Osteocyte (in vitro differentiated cells): ENCODE measurements at places on chromosomes 12 and 14. TPM values are rescaled to one million over a fixed set of nuclear protein-coding genes. Genes with fewer than 3 reads are reported as not detected.

GRCh38 chr14:79511146-79511545 lies 700.2 kb downstream of the DIO2 start:
- H3K27ac ChIP-seq: no peak overlapping the region
- no peaks in the 10 kb centered on the region for H3K36me3 ChIP-seq
- no peaks in the 10 kb centered on the region for H3K27me3 ChIP-seq
- peaks cover 28% of the 10 kb centered on the region for H3K4me1 ChIP-seq
- no peak for DNase-seq

DNA sequence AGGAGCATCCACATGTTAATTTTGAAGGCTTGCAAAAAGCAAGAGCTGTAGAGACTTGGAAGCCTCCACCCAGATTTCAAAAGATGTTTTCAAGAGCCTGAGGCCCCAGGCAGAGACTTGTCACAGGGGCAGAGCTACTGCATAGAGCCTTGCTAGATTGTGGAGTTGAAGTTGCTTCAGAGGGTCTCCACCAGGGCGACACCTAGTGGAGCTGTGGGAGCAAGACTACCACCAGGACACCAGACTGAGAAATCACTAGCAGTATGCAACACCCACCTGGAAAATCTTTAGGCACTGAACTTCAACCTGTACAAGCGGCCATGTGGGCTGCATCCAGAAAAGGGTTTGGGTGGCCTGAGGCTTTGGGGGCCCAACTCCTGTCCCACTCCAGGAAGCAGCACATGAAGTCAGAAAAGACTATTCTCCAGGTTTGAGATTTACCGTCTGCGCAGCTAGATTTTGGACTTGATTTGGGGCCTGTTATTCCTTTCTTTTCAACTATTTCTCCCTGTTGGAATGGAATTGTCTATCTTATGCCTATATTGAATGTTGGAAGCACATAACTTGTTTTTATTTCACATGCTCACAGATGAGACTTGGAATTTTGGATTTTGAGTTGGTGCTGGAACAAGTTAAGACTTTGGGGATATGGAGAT lies 508.6 kb downstream of the FLRT2 start:
- H3K27me3 ChIP-seq: no peaks in the 10 kb centered on the region
- no peak for DNase-seq
- H3K27ac ChIP-seq: no peak overlapping the region
- H3K4me3 ChIP-seq: no peak overlapping the region
- H3K4me1 ChIP-seq: no peaks in the 10 kb centered on the region

The KCNC2 gene
- not detected in 2 replicates for total RNA-seq

The CCDC196 gene
- total RNA-seq: not detected in 2 replicates

GRCh38 chr14:68577802-68578541 lies 214.9 kb downstream of the ZFP36L1 start:
- no peak for DNase-seq
- H3K27ac ChIP-seq: peak overlapping the region; percentile 87
- no peak overlapping the region for H3K4me3 ChIP-seq
- peaks cover 46% of the 10 kb centered on the region for H3K4me1 ChIP-seq
- no peaks in the 10 kb centered on the region for H3K36me3 ChIP-seq
- no peaks in the 10 kb centered on the region for H3K27me3 ChIP-seq

DNA sequence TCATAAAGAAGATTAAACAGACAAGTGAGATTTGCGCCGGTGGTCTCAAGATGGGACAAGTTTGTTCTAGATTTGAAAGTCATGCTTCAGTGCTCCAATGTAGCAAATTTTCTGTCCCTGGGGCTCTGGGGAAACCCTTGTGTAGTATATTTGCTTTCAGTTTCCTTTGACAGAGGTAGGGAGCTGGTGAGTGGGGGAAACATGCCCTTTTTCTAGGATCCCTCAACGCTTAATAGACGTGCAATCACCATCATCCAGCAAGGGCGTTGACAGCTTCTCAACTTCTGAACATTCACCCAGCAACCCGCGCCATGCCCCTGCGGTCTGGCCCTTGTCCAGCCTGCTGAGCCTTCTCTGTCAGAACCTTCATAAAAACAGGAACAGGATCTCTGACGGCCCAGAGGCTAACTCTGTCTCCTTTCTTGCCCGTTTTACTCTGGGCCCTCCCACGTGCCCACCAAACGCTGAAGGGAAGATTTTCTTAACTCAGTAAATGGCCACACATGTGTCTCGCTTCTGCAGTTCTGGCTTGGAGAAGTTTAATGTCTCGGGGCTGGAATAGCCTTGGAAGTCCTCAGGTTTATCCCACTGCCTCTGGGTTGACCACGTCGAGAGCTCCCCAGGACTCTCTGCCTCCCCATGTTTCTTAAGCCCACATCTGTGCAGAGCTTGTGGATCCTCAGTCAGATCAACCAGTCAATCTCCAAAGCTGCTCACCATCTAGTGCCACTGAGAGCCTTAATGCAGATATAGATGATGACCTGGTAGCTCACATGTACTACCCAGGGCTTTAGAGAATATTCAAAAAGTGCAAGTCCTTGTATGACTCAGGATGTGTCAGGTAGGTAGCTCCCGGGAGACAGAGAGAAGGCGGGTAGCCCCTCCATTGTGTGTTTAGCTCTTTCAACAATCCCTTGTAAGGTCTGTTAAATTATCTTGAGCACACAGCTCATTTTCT lies 58.1 kb upstream of the CCND2 start:
- peak; percentile 57 for DNase-seq
- peaks cover 8% of the 10 kb centered on the region for H3K27me3 ChIP-seq
- no peaks in the 10 kb centered on the region for H3K4me1 ChIP-seq
- H3K36me3 ChIP-seq: no peaks in the 10 kb centered on the region

DNA sequence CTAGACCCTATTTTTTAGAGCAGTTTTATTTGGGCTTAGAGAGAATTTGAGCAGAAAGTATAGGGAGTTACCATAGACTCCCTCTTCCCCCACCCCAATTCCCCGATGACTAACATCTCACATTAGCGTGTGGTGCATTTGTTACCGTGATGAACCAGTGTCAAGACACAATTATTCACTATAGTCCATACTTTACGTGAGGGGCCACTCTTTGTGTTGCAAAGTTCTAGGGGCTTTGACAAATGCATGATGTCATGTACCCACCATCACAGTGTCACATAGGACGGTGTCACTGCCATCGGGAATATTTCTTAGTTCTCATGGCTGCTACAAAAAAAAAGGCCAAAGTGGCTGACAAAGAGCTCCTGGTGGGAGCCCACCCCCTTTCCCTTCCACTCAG lies 119.1 kb downstream of the PHETA1 start:
- H3K4me3 ChIP-seq: no peak overlapping the region
- DNase-seq: no peak
- H3K36me3 ChIP-seq: no peaks in the 10 kb centered on the region
- H3K27ac ChIP-seq: no peak overlapping the region
- no peaks in the 10 kb centered on the region for H3K4me1 ChIP-seq

DNA sequence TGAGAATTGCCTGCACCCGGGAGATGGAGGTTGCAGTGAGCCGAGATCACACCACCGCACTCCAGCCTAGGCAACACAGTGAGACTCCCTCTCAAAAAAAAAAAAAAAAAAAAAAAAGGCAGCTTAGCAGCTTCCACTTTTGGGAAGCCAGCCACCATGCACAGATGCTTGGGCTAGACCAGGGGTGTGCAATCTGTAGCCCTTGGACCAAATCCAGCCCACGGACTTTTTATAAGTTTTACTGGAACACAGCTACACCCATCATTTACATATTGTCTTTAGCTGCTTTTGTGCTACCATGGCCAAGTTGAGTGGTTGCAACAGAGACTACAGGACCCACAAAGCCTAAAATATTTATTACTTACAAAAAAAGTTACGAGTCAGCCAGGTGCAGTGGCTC lies 6.7 kb downstream of the CIT start:
- H3K4me3 ChIP-seq: no peak overlapping the region
- H3K27ac ChIP-seq: no peak overlapping the region
- no peak for DNase-seq
- peaks cover 7% of the 10 kb centered on the region for H3K4me1 ChIP-seq
- no peaks in the 10 kb centered on the region for H3K36me3 ChIP-seq
- no peaks in the 10 kb centered on the region for H3K27me3 ChIP-seq

- no peaks in the 10 kb centered on the region for H3K36me3 ChIP-seq
- H3K27ac ChIP-seq: no peak overlapping the region
- no peak overlapping the region for H3K4me3 ChIP-seq
- DNase-seq: no peak
- H3K4me1 ChIP-seq: no peaks in the 10 kb centered on the region
These were observed 190.3 kb upstream of the NAV3 start for GRCh38 chr12:77640356-77640755.

DNA sequence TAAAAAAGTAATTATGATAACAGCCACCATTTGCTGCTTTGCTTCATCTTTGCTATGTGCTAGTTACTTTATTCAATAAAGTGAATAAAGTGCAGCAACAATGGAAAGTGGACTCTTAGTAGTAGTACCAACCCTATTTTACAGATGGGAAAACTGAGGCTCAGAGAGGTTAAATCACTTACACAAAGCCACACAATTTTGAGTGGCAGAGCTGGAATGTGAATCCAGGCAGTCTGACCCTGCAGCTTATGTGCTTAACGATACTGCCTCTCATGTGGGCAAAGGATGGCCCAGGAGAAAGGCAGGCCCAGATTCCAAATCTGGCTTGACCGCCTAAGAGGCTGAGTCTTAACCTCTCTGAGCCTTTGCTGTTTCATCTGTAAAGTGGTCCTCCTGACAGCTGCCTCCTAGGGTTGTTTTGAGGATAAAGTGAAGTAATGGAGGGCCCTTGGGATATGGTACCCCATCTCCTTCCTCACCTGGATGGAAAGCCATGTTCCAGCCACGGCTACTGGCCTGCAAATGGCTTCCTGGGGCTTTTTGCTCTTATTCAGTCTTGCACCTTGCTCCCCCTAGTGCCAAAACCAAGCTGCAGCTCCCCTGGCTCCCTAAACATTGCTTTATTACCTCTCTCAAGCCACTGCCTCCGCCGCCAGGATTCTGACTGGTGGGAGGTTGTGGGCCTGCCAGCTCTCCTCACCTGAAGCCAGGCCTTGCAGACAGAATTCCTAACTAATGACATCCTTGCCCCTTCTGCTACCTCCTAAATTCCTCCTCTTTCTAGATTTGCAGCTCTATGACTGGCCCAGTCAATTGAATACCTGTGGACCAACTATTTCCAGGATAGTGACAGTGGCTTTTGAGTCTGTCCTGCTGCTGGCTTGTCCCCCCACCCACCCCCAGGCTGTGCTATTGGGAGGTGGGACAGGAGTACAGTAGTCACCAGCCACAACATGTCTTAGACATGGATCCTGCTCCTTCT lies 283.3 kb upstream of the PWP1 start:
- H3K4me1 ChIP-seq: no peaks in the 10 kb centered on the region
- no peak for DNase-seq
- no peak overlapping the region for H3K4me3 ChIP-seq
- no peaks in the 10 kb centered on the region for H3K27me3 ChIP-seq
- no peaks in the 10 kb centered on the region for H3K36me3 ChIP-seq

DNA sequence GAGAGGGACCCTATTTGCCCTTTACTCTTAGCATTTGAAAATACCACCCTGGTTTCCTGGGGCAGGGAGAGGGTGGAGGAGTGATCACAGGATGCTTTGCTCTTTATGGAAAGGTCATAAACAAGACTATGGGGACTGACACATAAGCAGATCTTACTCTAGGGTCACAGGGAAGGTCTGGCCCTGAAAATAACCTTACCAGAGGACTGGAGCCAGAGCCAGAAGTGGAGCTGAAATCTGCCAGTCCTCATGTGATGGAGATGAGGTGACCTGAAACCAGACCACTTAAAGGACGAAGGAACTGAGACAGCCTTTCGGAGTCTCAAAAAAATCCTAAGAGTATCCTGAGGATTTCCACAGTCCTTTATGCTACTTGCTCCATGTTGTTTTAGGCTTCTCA lies 12.4 kb downstream of the PFKM start:
- no peak overlapping the region for H3K4me3 ChIP-seq
- H3K27ac ChIP-seq: no peak overlapping the region
- no peaks in the 10 kb centered on the region for H3K27me3 ChIP-seq
- no peaks in the 10 kb centered on the region for H3K4me1 ChIP-seq
- DNase-seq: no peak
- H3K36me3 ChIP-seq: peaks cover 57% of the 10 kb centered on the region

- no peak overlapping the region for H3K27ac ChIP-seq
- no peaks in the 10 kb centered on the region for H3K36me3 ChIP-seq
- no peak for DNase-seq
- no peak overlapping the region for H3K4me3 ChIP-seq
- no peaks in the 10 kb centered on the region for H3K4me1 ChIP-seq
These were observed 164.5 kb downstream of the KIF26A start for GRCh38 chr14:104302794-104303405.

GRCh38 chr12:131783915-131784541 lies 44.2 kb upstream of the MMP17 start:
- H3K4me3 ChIP-seq: peak overlapping the region; percentile 49
- DNase-seq: no peak
- peaks cover 23% of the 10 kb centered on the region for H3K36me3 ChIP-seq
- no peaks in the 10 kb centered on the region for H3K27me3 ChIP-seq
- peak overlapping the region; percentile 84 for H3K27ac ChIP-seq

The MLH3 gene
- 21.8 and 22.9 TPM in 2 replicates for total RNA-seq

GRCh38 chr12:24913130-24913529 lies 35.8 kb downstream of the BCAT1 start:
- H3K27me3 ChIP-seq: no peaks in the 10 kb centered on the region
- H3K4me1 ChIP-seq: peaks cover 51% of the 10 kb centered on the region
- no peak for DNase-seq
- peaks cover 12% of the 10 kb centered on the region for H3K36me3 ChIP-seq
- H3K27ac ChIP-seq: no peak overlapping the region
- no peak overlapping the region for H3K4me3 ChIP-seq
